Upper lobe of left lung (tissue), 6 donors: ENCODE measurements at places on chromosomes 2 and 18. TPM values are rescaled to one million over a fixed set of nuclear protein-coding genes. Genes with fewer than 3 reads are reported as not detected.

DNA sequence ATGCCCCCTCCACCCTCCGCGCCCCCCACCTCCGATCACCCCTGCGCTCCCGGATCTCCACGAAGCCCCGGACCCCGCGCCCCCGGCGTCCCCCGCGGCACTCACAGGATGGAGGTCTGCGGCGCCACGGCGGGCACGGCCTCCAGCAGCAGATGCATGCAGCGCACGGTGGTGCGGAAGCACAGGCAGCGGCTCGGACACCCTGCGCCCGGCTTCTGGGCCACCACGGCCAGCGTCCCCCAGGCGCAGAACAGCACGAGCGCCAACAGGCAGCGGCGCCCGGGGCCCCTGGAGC is 217 bp downstream of the PXDN start:
- H3K27ac ChIP-seq, result peak overlapping the region; percentile 96
- peaks cover 14% of the 10 kb centered on the region for H3K4me1 ChIP-seq
- H3K36me3 ChIP-seq, result no peaks in the 10 kb centered on the region
- peaks cover 4% of the 10 kb centered on the region for H3K27me3 ChIP-seq
- no peak for DNase-seq

Gene SCN3A
- total RNA-seq, result 0.49 TPM

- no peak overlapping the region for H3K27ac ChIP-seq
- DNase-seq, result no peak
- H3K36me3 ChIP-seq, result no peaks in the 10 kb centered on the region
- no peaks in the 10 kb centered on the region for H3K4me1 ChIP-seq
These were observed 311.0 kb upstream of the FAM98A start for GRCh38 chr2:33909945-33910695.

- H3K27ac ChIP-seq, result no peak overlapping the region
- no peaks in the 10 kb centered on the region for H3K4me1 ChIP-seq
- no peak overlapping the region for H3K4me3 ChIP-seq
These were observed 664.4 kb upstream of the SLC8A1 start for GRCh38 chr2:41116106-41116797.

Gene STARD6
- not detected for total RNA-seq

Gene STK16
- 23.8 TPM for total RNA-seq

DNA sequence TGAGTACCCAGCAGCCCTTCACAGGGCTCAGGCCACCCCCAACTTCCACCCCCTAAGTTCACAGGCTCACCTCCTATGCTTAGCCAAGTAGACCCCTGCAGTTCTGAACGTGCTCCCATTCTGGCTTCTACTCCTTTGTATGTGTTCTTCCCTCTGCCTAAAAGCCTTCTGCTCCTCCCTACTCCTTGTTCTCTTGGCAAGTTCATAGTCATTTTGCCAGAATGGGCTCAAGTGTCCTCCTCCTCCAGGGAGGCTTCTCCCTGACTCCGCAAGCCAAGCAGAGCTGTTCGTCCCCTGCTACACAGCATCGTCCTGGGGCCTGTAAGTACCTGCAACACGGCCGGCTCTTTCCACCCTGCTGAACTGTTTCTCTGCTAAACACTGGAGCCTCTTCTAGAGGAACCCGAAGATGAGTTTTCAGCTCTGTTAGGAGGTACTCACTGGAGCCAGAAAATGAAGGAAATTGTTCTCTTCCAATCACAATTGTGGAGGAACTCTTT is 14.6 kb upstream of the CETN1 start:
- no peaks in the 10 kb centered on the region for H3K36me3 ChIP-seq
- H3K4me1 ChIP-seq, result no peaks in the 10 kb centered on the region
- H3K4me3 ChIP-seq, result no peak overlapping the region
- DNase-seq, result no peak
- H3K27ac ChIP-seq, result no peak overlapping the region
- no peaks in the 10 kb centered on the region for H3K27me3 ChIP-seq

Gene ARHGAP15
- total RNA-seq, result 19.7 TPM

DNA sequence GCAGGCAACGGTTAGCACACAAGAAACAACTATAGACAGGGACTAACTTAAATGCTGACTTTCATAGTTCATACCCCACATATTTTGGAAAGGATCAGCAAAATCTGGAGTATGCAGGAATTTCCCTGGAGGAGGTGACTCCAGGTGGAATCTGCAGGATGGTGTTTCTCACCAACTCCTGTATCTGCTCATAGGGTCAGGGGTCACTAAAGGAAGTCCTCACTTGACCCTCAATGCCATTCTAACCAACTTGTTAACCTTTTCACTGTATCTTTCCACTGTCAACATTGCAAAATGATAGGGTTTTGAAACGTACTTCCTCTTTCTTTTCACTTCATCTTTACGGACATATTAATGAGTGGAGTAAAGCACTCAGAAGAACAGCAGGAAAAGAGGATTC is 207.0 kb upstream of the CXCR4 start:
- H3K36me3 ChIP-seq, result no peaks in the 10 kb centered on the region
- DNase-seq, result no peak
- H3K27ac ChIP-seq, result no peak overlapping the region
- no peak overlapping the region for H3K4me3 ChIP-seq
- H3K27me3 ChIP-seq, result no peaks in the 10 kb centered on the region

GRCh38 chr2:149877913-149878312 is 290.3 kb upstream of the MMADHC start:
- no peaks in the 10 kb centered on the region for H3K36me3 ChIP-seq
- H3K4me1 ChIP-seq, result no peaks in the 10 kb centered on the region
- H3K27ac ChIP-seq, result no peak overlapping the region
- DNase-seq, result no peak

Gene TXNDC2
- not detected for total RNA-seq

Gene MC4R
- not detected for total RNA-seq

Gene COBLL1
- total RNA-seq, result 88.8 TPM

GRCh38 chr2:142586693-142587580 is 290.5 kb upstream of the KYNU start:
- no peak for DNase-seq
- no peaks in the 10 kb centered on the region for H3K36me3 ChIP-seq
- no peak overlapping the region for H3K4me3 ChIP-seq

GRCh38 chr2:27798948-27799645 is 27.6 kb downstream of the MRPL33 start:
- peak; percentile 59 for DNase-seq
- no peak overlapping the region for H3K4me3 ChIP-seq
- peak overlapping the region; percentile 64 for H3K27ac ChIP-seq
- H3K36me3 ChIP-seq, result no peaks in the 10 kb centered on the region

GRCh38 chr2:59196491-59196890 is 955.4 kb upstream of the FANCL start:
- no peak overlapping the region for H3K4me3 ChIP-seq
- no peak for DNase-seq
- H3K36me3 ChIP-seq, result no peaks in the 10 kb centered on the region
- H3K4me1 ChIP-seq, result no peaks in the 10 kb centered on the region
- H3K27me3 ChIP-seq, result no peaks in the 10 kb centered on the region

Gene ONECUT2
- not detected for total RNA-seq

DNA sequence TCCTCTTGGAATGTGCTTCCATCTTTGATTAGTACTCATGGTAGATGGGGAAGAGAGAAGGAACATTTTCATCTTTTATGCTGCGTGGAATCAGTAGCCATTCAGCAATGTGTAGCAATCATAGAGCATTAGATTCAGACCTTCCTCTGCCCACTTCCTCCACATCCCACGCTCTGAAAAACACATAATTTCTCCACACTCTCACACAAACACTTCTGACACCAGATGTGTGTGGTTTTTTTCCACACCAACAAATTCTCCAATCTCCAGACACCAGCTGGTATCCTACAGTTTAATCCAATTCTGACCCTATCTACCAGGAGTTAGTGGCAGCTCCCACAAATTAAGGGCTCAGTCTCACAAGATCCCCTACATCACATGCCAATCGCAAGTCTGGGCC is 103.3 kb downstream of the AOX1 start:
- DNase-seq, result no peak
- H3K27ac ChIP-seq, result no peak overlapping the region
- H3K36me3 ChIP-seq, result no peaks in the 10 kb centered on the region

Gene ST8SIA3
- total RNA-seq, result not detected

- peak; percentile 44 for DNase-seq
- H3K4me1 ChIP-seq, result peaks cover 20% of the 10 kb centered on the region
- peak overlapping the region; percentile 91 for H3K4me3 ChIP-seq
- H3K27me3 ChIP-seq, result no peaks in the 10 kb centered on the region
- peak overlapping the region; percentile 95 for H3K27ac ChIP-seq
These were observed 1.3 kb downstream of the SPTBN1 start for GRCh38 chr2:54457323-54458023.

GRCh38 chr2:201255408-201256033 is 4.8 kb upstream of the CASP8 start:
- H3K27me3 ChIP-seq, result no peaks in the 10 kb centered on the region
- no peak overlapping the region for H3K27ac ChIP-seq

DNA sequence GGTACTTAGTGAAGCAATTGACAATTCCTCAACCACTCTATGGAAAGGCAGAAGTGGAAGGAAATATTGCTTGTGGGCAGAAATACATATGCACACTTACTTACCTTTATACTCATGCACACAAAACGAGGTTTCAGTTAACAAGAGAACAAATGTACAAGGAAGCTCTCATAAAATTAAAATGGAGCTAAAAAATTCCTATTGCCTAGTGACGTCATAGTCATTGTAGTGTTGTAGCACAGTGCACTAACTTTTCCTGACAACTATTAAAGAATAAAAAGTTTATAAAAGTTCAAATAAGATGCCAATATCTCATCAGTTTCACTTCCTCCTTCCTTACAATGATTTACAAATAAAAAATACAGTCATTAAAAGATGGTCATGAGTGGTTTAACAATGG is 1161.9 kb upstream of the NRXN1 start:
- H3K27ac ChIP-seq, result no peak overlapping the region
- H3K27me3 ChIP-seq, result no peaks in the 10 kb centered on the region
- DNase-seq, result no peak
- no peak overlapping the region for H3K4me3 ChIP-seq
- H3K4me1 ChIP-seq, result no peaks in the 10 kb centered on the region

DNA sequence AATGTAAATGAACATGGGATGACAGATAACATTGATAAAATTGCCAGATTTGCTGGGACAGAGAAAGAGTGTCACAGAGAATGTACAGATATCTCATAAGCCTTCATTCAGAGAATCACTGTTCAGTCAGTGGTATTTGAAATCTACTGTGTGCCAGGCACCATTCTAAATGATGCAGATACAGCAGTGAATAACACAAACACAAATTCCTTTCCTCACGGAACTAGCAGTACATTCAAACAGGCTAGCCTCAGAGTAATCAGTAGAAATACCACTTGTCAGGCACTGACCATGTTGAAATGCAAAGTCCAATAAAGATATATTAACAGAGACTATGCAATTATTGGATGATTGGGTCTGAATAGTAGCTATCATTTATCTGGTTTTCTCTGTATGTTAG is 211.0 kb downstream of the RDH14 start:
- no peak overlapping the region for H3K27ac ChIP-seq
- DNase-seq, result no peak
- peaks cover 4% of the 10 kb centered on the region for H3K4me1 ChIP-seq

GRCh38 chr18:55833543-55833942 is 245.6 kb upstream of the TCF4 start:
- no peak overlapping the region for H3K27ac ChIP-seq
- no peaks in the 10 kb centered on the region for H3K27me3 ChIP-seq
- H3K36me3 ChIP-seq, result no peaks in the 10 kb centered on the region
- H3K4me1 ChIP-seq, result no peaks in the 10 kb centered on the region
- DNase-seq, result no peak

Gene KIF5C
- 0.66 TPM for total RNA-seq

- H3K36me3 ChIP-seq, result no peaks in the 10 kb centered on the region
- DNase-seq, result no peak
- H3K4me3 ChIP-seq, result no peak overlapping the region
- H3K4me1 ChIP-seq, result peaks cover 34% of the 10 kb centered on the region
These were observed 39.5 kb upstream of the CYP1B1 start for GRCh38 chr2:38115216-38116032.

Gene REG1A
- total RNA-seq, result not detected

Gene TANK
- total RNA-seq, result 214 TPM
